Effector CD4-positive, alpha-beta T cell (primary cell): ENCODE measurements at places on chromosomes 7 and 10.

- no peak for DNase-seq
These were observed 6.4 kb upstream of the ZNF862 start for GRCh38 chr7:149831741-149832219.

- no peak for DNase-seq
These were observed 5.4 kb upstream of the ASL start for GRCh38 chr7:66070222-66070621.

GRCh38 chr10:75978213-75978612 lies 546.8 kb downstream of the LRMDA start:
- no peak for DNase-seq

DNA sequence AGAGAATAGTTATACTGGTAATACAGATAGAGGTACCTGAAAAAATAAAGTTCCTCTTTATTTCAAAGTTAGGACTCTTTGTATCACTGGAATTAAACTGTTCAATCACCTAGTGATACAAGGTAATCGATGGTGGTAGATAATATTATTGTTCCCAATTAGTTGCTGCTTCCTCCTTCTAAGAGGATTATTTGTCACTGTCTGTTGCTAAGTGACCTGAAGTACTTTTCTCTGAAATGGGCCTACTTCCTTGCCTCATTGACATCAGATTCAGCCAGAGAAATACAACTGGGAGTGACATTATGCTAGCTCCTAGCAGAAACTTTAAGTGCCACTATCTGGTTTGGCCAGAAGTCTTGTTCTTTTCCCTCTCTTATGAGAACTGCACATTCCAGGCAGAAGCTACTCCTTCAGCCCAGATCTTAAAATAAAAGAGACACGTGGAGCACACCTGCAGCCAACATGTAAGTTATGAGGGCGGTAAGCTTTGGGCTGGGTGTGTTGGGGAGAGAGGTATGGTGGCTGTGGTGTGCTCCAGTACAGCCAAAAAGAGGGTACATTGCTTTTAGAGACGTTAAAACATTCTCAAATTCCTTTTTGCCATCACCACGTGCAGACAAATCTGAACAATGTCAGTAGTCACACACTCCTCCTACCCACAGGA lies 54.8 kb downstream of the MINDY3 start:
- DNase-seq: no peak

GRCh38 chr10:11501600-11501999 lies 109.8 kb downstream of the USP6NL start:
- DNase-seq: no peak

DNA sequence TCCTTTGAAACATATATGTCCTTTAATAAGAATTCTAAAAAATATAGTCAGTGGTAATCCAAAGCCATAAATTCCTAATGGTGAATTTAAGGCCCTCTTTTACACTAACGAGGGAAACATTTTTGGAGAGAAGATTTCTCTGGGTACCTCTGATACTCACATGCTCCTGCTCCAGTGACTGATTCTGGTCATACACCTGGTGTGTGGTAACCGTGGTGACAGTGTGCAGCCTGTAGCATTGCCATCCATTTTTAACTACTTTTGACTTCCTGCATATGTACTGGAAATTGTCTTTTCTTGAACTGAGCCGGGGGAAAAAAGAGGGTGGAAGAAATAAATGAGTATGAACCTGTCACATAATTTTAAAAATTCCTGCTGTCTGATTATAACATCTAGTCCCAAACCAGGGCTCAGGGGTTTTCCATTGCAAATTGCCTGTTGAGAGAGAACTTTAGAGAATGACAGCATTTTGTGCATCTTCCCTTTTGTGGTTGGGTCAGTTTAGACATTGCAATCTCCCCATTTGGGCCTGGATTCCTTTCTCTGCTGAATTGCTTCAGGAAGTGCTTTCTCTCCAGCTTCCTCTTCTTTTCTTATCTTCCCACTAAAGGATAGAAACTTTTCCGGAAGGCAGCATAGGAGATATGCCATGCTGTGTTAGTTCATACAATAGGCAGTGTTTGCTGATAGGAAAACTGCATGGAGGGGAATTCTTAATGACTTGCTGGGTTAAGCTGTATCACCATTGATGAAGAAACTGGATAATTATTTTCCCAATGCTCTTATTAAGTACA lies 125.5 kb downstream of the GRM3 start:
- DNase-seq: no peak

GRCh38 chr7:151339651-151340382 lies 1.8 kb upstream of the NUB1 start:
- no peak for DNase-seq

DNA sequence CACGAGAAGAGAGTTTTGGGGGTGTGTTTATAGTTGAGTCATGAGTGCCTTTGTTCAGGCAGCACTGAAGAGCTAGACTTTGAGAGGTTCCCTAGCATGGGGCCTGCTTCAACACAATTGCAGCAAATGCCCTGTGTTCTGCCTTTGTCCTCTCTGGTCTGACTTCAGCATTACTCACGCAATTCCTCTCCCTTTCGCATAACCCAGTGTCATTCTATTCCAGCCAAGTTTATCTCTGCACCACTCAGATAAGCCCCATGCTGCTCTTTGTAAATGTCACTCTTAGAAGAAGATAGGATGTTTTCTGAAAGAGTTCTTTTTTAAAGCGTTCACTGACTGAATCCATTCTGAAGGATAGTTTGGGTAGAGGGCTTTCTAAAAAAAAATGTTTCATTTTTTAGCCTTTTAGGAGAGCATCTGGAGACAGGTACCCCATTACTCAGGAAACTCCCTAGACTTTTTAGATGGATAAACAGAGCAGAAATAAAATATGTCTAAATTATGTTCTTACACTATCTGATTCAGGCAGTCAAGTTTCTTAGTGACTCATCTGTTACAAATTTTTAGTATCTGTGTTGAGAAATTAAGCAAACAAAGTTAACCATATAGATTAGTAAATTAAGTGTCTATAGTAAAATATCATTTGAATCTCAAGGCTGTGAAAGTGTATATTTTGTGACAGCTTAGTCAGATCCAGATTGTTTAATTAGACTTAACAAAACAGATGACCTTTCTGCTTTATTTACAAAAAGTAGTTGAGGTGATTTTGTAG lies 318.5 kb downstream of the GPR158 start:
- DNase-seq: no peak

GRCh38 chr10:83986800-83987199 lies 152.5 kb upstream of the GHITM start:
- no peak for DNase-seq

DNA sequence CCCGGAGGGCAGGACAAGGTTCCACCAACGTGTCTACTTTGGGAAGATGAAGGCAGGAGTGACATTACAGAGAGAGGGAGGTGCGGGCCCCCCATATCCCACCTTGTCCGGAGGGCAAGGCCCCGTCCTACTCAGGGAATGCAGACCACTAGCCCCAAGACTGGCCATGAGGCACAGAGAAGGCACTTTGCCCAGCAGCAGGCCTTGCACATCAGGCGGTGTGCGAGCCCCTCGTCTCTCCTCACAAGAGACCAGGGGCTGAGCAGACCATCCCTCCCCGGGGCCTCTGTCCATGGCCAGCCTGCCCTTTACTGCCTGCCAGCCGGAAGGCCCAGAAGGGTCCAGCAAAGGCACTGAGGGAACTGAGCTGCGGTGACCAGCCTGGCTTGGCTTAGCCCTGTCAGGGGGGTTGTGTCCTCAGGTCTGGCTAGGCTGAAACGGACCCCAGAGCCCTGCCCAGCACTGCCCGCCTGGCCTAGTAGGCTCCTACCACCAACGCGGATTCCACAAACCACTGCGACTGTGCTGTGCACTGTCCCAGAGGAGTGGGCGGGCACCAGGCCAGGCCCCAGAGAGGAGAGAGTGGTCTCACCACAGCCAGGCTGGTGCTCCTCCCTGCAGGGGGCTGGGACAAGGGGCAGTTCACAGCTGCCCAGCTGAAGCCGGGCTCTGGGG lies 16.7 kb downstream of the CAMK2B start:
- no peak for DNase-seq

DNA sequence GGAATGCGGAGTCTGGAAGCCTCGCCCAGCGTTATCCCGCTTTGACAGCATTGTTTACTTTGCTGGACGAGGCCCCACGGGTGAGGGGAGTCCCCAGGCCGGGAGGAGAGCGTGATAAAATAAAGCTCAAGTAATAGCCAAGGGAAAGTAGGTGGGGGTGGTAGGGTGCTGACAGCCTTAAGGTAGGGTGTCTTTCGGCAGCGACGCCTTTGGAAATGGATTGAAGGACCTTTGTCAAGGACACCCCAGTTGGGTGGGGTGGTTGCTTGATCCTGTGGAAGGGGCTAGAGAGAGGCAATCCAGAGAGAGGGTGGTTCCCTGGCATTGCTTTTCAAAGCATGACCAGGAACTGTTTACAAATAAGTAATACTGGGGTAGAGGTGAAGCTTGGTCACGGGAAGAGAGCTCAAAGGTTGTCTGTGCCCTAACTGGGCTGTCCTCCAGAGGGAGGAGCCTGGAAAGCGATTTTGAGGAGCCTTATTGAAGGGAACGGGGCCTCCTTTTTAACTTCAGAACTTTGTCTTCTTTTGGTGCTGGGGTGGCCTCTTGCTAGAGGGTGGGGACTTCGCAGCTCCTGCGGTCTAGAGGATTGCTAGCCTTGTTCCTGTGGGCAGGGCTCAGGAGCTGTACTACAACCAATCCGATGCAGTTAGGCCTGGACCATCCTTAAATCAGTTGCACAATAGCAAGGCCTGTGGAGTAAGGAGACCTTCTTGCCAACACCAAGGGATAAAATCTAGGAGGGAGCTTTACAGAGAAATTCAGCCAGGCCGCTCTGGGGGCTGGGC lies 1.3 kb downstream of the EIF4EBP2 start:
- no peak for DNase-seq

DNA sequence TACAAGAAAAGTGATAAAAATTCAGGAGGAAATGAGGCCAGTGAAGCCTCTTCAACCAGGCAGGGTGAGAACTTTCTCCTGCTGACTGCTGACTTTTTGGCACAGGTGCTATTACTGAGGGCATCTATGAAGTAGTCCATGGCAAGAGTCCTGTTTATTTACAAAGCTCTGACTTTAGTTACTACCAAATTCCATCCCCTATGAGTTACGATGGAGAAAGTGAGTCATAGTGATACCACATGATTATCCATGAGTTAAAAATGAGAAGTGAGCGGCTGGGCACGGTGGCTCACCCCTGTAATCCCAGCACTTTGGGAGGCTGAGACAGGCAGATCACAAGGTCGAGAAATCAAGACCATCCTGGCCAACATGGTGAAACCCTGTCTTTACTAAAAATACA lies 19.9 kb downstream of the CCDC3 start:
- no peak for DNase-seq
